Activated CD4-positive, alpha-beta T cell treated with anti-CD3 and anti-CD28 coated beads, Interleukin-2, amount 50 U/mL, for 48 hours (primary cell): ENCODE measurements at places on chromosomes 1 and 21.

DNA sequence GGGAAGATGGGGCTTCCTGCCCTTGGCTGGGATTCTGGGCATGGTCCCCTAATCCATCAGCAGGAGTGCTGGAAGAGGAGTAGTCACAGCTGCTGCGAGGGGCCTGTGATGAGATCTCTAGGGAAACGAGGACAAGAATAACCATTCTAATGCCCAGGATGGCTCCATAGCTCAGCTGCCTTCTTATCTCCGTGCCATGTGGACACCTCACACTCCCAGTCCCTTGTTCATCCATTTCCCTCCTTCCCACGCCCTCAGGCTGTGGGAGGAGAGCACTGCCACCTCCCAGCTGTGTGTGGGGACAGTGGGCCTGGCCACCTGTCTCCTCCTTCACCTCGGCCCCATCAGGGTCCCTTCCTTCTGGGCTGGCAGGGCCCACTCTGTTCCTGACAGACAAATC lies 16.1 kb upstream of the ETV3 start:
- no peak for DNase-seq

GRCh38 chr1:60697204-60697994 lies 385.0 kb upstream of the NFIA start:
- DNase-seq: no peak

- DNase-seq: no peak
These were observed 10.9 kb upstream of the FUBP1 start for GRCh38 chr1:77989744-77990143.

- DNase-seq: no peak
These were observed 687.7 kb downstream of the MATN1 start for GRCh38 chr1:30035522-30036228.

DNA sequence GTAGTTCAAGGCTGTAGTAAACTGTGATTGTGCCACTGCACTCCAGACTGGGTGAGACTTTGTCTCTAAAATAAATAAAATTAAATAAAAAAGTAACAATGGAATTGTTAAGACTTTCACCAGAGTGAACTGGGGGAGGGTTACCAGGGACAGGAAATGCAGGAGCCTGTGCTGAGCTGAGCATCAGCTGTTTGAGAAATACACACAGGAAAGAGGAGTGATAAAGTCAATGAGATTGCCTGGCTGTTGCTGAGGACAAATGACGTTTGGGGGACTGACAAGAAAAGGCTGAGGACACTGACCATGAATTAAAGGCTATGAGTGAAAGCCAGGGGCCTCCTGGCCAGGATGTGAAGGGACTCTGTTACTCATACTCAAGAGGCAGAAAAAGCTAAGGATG lies 226.3 kb downstream of the SETD4 start:
- no peak for DNase-seq

DNA sequence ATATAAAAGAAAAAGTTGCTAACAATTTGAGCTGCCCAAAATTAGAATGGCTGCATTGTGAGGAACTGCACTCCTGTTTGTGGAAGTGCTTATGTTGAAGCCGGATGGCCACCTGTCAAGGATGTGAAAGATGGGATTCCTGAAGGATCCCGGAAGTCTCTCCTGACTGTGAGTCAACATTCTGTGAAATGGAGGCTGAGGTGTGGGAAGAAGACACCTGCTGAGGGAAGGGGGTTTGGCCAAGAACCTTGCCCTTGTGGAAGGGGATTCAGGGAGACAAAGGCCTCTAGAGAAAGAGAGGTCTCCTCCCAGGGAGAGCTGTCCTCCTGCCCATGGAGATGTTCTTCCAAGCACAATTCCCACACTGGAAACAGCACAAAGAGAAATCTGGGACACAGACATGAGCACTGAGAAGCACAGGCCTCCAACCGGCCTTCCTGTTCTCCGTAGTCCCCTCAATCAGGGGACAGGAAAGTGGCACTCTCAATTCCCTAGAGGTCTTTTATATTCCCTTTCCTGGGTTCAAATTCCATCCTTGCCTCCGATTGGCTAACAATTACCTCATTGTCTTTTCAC lies 70.5 kb downstream of the CD2 start:
- DNase-seq: no peak

- DNase-seq: no peak
These were observed 142.4 kb downstream of the ZP4 start for GRCh38 chr1:237748171-237748960.

GRCh38 chr1:234953655-234954405 lies 174.8 kb downstream of the TOMM20 start:
- peak; percentile 2 for DNase-seq

- no peak for DNase-seq
These were observed 69.5 kb downstream of the PLD5 start for GRCh38 chr1:242455052-242455361.

GRCh38 chr1:231896806-231897205 lies 270.2 kb downstream of the DISC1 start:
- DNase-seq: no peak

DNA sequence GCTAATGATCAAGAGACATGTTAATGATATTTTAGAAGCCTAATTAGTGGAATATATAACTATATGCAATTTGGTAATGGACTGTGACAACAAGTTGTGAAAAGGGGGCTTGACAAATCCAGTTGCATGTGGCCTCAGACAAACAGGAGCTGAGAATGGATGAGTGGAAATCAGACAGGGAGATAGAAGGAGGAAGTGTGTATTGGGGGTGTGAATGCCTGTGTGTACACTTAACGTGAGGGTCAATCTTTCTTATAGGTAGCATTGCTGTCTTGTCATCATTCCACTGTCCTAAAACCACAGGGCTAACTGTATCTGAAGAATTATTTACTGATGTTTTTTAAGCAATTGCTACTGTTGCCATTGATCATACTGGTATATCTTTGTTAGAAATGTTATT lies 64.8 kb downstream of the PBX1 start:
- no peak for DNase-seq

GRCh38 chr1:36650200-36651065 lies 167.7 kb upstream of the CSF3R start:
- DNase-seq: peak; percentile 78

GRCh38 chr1:18950401-18951026 lies 6.0 kb downstream of the IFFO2 start:
- DNase-seq: peak; percentile 58

DNA sequence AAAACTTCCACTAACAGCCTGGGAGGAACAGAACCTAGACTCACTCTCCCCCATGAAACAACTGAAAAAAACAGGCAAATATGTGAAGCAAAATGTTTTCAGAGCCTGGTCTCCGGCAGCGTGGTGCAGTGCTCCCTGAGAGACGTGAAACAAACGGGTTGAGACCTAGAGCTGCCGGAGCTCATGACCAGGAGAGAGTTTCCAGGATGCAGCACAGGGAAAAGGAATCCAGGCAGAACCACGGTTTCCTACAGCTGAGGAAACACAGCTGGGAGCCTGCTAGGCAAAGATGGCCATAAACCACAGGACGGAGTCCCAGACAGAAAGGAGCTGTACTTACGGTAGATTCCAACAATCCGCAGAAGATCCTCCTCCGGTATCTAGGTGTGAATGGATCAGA lies 20.2 kb upstream of the SLC19A1 start:
- no peak for DNase-seq

- DNase-seq: no peak
These were observed 10.0 kb downstream of the GJA8 start for GRCh38 chr1:147912553-147912952.

GRCh38 chr1:161930064-161930463 lies 93.6 kb downstream of the OLFML2B start:
- no peak for DNase-seq

GRCh38 chr21:41977034-41977950 lies 23.5 kb upstream of the C2CD2 start:
- DNase-seq: no peak

- no peak for DNase-seq
These were observed 97.2 kb downstream of the ZFYVE9 start for GRCh38 chr1:52238887-52239707.

DNA sequence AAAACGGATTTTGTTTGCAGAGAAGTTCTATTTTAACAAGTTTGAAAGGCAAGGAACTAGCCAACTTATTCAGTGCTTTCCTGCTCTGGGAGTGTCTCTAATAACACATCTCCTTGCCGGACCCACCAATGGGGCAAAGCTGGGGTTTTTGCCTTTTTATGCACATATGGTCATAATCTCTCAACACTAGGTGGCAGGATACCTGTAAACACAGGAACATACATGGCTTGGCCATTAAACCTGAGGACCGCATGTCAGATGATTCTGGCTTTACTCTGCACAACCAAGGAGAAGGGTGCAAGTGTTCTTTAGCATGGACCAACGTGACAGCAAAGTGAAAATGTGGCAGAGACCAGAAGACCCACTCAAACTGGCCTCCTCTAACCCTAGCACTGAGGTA lies 4.9 kb downstream of the TMEM9 start:
- no peak for DNase-seq

DNA sequence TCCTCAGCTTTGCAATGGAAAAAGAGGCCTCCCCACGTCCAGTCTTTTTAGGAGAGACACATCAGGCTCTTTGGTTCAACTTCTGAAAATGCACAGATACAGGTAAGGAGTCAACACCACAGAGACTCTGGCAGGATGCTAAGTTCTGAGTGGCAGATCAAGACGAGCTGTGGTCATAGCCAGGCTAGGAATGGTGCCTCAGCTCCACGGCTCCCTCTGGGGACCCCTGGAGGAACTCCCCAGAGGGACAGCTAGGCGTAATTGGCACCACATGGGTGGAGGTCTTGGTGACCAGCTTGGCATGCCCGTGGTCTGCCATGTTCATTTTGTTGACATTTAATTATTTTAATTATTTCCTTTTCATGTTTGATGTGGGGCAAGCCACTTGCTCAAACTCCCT lies 206.1 kb downstream of the KAZN start:
- no peak for DNase-seq

DNA sequence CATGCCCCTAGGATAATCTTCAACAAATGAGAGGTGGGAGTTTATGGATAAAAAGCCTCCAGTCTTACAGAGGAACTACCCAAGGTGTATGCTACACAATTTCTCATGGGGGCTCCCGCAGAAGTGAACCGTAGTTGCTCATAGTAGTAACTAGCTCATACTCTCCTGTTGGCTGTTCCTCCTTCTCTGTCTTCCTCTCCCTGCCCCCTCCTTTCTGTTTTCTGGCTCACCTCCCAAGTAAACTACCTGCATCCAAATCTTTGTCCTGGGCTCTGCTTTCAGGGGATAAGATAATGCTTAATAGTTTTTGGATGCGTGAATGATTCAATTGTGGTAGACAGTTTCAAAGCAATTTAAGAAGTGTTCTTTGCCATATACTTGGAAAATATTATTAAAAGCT lies 90.1 kb upstream of the ROR1 start:
- no peak for DNase-seq

GRCh38 chr1:89546082-89546889 lies 21.7 kb downstream of the LRRC8B start:
- DNase-seq: no peak

DNA sequence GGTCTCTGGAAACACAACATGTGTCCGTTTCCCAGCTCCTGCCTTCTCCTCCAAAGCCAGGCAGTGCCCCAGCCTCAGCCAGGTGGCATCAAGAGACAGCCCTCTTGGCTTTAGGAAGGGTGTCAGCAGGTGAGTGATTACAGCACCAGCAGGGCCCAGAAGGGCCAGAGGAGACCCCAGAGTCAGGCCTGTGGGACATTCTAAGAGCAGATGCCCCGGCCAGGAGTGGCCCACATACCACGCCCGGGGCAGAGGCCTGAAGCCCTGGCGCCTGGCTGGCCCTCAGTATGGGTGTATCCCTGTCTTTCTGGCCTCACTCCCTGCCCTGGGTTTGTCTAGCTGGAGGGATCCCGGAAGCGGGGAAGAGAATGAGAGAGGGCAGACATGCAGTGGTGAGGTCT lies 109.2 kb downstream of the CASZ1 start:
- DNase-seq: no peak

- DNase-seq: no peak
These were observed 7.0 kb downstream of the NOL9 start for GRCh38 chr1:6547301-6547700.

- no peak for DNase-seq
These were observed 36.9 kb upstream of the IFI16 start for GRCh38 chr1:158972841-158973240.

DNA sequence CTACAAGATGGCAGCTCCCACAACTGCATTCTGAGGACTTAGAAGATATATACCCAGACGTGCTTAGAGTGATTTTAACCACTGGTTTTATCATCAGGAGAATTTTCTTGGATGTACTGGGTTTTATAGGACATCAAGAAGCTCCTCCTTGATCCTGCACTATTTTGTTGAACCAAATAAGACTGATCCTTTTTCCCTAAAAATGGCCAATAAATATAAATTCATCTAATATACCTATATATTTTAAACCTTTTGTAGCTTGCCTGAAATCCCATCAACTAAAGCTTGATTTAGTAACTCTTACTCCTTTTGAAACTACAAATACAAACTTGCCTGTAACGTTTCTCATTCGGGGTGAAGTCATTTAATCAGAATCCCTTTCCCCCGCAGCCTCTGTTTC lies 849.4 kb upstream of the ADAMTS5 start:
- no peak for DNase-seq

DNA sequence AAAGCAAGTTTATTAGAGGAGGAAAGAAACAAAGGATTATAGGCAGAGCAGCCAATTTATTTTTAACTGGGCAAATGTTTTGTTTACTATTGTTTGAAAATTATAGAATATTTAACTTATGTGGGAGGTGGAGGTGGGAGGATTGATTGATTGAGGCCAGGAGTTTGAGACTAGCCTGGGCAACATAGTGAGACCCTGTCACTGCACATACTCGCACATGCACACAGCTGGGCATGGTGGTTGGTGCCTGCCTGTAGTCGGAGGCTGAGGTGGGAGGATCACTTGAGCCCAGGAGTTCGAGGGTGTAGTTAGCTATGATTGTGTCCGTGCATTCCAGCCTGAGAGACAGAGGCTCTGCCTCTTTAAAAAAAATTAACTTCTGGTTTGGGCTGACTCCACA lies 6.7 kb downstream of the MAN1A2 start:
- DNase-seq: no peak
